NCI-H345 (cell line): ENCODE measurements at places on chromosomes 1 and 21.

- DNase-seq, result no peak
These were observed 50.1 kb downstream of the RASAL2 start for GRCh38 chr1:178143730-178144690.

DNA sequence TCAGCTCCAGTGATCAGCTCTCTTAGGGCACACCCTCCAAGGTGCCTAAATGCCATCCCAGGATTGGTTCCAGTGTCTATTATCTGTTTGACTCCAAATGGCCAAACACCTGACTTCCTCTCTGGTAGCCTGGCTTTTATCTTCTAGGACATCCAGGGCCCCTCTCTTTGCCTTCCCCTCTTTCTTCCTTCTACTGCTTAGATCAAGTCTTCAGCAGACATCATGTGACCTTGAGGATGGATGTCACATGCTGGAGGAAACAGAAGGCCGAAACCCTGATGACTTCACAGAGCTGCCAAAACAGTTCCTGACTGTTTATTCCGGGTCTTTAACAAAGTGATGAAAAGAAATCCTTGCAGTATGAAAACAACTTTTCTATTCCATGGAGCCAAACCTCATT is 24.4 kb upstream of the WDR26 start:
- no peak for DNase-seq

GRCh38 chr1:246497331-246497915 is 9.7 kb downstream of the SMYD3 start:
- peak; percentile 67 for DNase-seq

DNA sequence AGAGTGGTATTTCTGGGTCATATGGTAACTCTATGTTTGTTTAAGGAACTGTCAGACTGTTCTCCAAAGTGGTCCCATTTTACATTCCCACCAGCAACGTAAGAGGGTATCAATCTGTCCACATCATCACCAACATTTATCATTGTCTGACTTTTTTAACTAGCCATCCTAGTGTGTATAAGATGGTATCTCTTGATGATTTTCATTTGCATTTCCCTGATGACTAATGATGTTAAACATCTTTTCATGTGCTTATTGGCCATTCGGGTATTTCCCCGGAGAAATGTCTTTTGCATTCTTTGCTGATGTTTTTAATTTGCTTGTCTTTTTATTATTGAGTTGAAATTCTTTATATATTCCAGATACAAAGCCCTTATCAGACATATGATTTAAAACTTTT is 370.1 kb upstream of the NR5A2 start:
- DNase-seq, result no peak

DNA sequence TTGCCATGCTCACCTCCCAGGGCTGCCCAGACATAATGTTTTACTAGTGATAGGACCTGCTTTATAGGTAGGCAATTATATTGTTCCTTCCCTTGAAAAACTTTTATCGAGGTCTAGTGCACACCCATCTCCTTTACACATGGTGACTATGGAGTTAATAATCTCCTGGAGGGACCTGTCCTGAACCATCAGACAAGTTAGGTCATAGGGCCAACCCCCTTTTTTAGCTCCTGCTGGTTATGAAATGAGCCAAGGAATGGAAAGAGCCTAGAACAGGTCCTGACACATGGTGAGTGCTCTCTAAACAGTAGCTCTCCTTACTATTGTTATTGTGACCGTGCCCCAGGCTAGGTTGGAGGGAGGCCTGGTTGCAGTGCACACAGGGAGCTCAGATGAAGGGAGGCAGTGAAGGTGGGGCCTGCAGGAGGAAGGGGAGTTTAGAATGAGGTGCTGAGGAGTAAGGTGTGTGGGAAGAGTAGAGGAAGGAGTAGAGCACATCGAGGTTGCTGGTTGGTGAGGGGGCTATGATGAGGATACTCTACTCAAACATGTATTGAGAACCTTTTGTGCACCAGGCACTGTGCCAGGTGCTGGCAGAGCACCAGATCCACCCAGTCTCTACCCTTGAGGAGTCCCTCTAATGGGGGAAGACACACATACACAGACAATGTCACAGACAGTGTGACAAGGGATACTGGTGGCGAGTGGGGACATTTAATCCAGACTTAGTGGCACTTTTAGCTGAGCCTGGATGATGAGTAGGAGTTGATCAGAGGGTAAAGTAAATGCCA is 14.1 kb upstream of the LMNA start:
- peak; percentile 78 for DNase-seq

DNA sequence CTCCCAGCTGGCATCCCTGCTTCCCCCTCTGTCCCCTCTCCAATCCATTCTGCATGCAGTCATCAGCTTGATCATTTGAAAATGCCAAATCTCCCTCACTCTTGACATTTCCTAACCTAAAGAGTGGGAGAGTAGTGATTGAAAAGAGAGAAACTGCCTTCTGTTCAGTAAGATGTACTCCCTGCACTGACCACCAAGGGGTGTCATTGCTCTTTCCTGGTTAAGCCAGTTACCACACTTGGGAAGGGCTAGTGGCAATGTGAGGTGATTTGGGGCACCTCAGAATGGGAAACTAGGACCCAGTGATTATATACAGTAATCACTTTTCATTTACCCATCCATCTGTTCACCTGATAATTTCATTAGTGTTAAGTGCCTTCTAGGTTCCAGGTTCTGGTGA is 6.9 kb upstream of the TMEM269 start:
- DNase-seq, result peak; percentile 25

DNA sequence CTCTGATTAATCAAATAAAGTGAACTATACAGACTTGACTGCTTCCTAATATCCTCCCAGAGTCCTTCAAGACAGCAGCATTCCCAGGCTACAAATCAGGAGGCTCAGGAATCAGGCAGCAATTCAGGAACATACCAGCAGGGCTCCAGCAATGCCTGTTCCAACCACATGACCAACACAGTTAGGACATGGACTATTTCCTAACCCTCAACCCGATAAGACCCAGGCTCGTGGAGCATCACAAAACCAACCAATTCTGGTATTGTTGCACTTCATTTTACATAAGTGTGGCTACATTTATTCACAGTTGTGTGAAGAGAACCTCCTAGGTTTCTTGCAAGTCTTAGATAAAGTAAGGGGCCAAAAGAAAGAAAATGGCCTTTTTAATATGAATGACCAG is 546.2 kb upstream of the ADGRL2 start:
- no peak for DNase-seq

DNA sequence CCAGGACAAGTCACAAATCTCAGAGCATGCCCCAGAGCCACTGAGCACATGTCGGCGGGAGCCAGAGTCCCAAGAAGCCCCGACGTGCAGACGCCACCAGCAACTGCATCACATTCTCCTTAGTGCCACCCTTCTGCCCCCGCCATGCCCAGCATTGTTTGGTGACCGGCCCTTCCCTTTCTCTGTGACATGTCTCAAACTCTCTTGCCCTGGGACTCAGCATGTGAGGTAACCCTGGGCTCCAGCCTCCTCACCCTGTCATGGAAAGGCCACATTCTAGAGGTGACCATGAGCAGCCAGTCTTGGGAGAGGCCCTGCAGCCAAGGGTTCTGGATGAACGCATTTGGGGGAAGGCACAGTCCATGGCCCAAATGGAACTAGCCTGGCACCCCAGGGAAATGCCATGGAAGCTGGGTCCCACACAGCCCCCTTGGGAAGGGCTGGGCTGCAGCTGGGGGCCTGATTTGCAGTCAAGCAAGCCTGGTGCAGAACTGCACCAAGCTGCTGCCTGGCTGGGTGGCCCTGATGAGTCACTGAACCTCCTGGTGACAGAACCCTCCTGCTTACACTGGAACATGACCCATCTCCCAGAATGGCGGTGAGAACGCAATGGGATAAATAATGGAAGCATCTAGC is 94.4 kb downstream of the ITPKB start:
- DNase-seq, result no peak

DNA sequence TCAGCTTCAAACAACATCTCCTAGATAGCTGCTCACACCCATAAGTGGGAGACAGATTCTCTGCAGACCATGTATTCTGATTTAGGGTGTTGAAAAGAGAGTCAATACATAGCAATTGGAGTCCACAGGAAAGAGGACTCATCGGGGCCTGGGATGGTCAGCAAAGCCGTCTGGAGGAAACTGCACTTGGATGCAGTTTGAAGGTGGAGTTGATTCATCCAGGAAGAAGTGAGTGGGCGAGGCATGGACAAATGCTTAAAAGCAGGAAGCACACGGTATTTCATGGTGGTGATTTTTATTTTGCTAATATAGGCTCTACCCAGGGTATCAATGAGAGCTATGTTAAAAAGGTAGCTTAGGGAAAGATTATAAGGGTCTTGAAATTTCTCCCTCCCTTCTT is 36.8 kb upstream of the DIRAS3 start:
- no peak for DNase-seq

DNA sequence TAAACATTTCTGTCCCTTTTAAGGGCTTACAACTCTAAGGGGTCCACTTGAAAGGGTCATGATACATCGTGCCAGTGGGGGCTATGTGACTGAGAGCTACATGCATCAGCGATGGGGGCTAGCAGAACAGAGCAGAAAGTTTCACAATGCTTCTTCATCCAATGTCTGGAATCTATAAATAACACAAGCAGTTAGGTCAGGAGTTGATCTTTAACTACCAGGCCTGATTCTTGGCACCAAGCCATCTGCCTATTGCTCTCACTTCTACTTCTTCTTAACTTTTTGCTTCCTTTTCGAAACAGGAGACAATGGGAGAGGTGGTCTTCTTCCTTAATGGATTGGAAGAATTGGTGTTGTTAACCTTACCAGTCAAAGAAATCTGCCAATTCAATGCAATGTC is 410.0 kb downstream of the TGFB2 start:
- DNase-seq, result no peak

- DNase-seq, result no peak
These were observed 79.5 kb upstream of the DAB1 start for GRCh38 chr1:57503337-57503736.

GRCh38 chr1:92859400-92860039 is 27.7 kb downstream of the RPL5 start:
- DNase-seq, result no peak

GRCh38 chr21:19899645-19900044 is 1098.6 kb upstream of the NCAM2 start:
- no peak for DNase-seq

DNA sequence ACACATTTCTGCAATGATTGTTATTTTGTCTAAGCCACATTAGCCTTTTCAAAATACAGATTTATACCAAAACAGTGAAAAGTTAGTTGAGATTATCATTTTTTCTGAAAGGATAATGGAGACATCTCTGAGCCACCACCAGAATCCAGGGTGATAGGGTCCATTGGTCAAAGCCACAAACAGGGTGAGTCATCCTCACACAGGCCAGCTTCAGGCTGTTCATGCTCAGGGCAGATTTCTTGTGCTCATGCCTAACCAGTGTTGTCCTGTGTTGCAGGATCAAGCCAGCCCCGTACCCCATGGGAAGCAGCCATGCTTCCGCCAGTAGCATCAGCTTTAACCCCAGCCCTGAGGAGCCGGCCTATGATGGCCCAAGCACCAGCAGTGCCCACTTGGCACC is 13.4 kb downstream of the ELOA start:
- DNase-seq, result no peak

DNA sequence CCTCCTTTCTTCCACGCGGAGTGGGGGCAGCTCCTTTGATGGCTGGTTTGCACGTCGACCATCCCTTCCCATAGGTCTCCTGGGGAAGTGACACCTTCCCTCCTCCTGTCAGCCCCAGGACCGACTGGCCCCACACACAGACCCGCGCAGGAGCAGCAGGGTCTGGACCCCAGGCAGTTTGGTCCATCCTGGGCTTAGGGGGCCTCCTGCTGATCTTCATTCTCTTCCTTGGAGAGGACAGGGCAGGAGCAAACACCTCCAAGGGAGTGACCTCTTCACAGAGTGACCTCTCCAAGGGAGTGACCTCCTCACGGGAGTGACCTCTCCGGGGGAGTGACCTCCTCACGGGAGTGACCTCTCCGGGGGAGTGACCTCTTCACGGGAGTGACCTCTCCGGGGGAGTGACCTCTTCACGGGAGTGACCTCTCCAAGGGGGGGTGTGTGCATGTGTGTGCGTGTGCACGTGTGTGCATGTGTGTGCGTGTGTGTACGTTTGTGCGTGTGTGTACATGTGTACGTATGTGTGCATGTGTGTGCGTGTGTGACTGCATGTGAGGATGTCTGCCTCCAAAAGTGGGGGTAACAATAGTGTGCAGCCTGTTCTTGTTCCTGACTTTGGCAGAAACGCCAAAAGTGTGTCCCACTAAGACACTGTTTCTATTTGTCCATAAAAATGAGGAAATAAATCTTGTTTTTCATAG is 29.8 kb downstream of the COL6A1 start:
- DNase-seq, result no peak

DNA sequence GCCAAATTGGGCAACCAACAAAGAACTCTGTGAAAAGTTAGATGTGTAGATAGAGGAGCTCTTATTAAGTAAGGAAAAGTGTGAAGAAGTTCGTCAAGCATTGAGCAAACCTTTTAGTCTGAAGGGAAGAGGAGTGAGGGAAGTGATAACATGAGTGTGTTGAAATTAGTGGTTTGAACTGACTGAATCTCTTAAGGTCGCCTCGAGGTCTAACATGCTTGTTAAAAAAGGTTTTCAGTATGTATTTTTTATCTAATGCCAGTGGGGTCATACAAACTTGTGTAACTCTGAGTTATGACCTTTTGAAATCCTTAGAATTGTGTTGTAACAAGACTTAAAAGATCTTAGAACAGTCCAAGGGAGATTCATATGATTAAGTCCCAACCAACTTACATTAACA is 34.1 kb downstream of the SOAT1 start:
- no peak for DNase-seq

DNA sequence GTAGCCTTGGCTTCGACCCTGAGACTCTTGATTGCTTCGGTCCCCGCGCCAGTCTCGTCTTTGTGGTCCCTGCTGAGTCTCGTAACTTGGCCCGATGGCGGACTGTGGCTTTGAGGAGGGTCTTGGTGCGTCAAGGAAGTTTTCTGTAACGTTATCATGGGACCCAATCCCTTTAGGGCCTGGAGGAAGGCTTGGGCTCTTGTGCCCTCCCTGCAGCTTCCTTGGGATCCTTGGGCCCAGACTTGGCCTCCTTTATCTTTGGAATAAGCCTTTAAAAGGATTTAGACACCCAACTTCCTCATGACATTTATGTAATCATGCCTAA is 371 bp downstream of the ZMPSTE24 start:
- no peak for DNase-seq

- no peak for DNase-seq
These were observed 32.5 kb upstream of the IVNS1ABP start for GRCh38 chr1:185349556-185349955.

- no peak for DNase-seq
These were observed 4.4 kb upstream of the CTTNBP2NL start for GRCh38 chr1:112391603-112391940.

- DNase-seq, result no peak
These were observed 4.5 kb upstream of the NPHP4 start for GRCh38 chr1:5996641-5997270.
